Stimulated activated CD8-positive, alpha-beta memory T cell treated with anti-CD3 and anti-CD28 coated beads, Interleukin-12 subunit alpha, Interleukin-12 subunit beta, amount 100 ng/mL, for 1 hour (primary cell): ENCODE measurements at places on chromosomes 7 and 10.

- no peak for DNase-seq
Observed at GRCh38 chr10:126979311-126979710, 74.1 kb downstream of the DOCK1 start.

DNA sequence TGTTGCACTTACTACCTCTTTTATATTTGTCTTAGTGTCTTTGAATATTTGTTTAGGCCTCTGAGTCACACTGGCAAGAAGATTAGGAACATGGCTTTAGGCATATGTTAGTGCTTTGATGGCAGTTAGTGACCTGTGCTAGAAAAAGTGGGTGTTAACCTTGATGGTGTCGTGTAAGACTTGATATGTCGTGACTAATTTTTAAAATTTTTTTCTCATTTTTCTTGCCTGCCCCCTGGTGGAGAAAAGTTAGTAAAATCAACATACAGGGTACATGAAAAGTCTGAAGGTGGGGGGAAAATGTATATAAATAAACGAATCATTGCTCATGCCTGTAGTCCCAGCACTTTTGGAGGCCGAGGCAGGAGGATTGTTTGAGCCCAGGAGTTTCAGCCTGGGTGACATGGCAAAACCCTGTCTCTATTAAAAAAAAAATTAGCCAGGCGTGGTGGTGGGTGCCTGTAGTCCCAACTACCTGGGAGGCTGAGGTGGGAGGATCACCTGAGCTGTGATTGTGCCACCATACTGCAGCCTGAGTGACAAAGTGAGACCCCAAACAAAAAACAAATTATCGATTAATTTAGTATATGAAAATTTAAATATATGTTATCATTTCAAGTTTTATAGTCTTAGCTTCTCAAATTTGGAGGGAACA lies 44.6 kb downstream of the TAX1BP1 start:
- DNase-seq, result no peak

GRCh38 chr10:113939212-113939860 lies 84.9 kb downstream of the NHLRC2 start:
- DNase-seq, result no peak

- DNase-seq, result no peak
Observed at GRCh38 chr10:130364631-130365411, 228.6 kb downstream of the GLRX3 start.

- no peak for DNase-seq
Observed at GRCh38 chr10:31758495-31758894, 170.1 kb downstream of the ARHGAP12 start.

DNA sequence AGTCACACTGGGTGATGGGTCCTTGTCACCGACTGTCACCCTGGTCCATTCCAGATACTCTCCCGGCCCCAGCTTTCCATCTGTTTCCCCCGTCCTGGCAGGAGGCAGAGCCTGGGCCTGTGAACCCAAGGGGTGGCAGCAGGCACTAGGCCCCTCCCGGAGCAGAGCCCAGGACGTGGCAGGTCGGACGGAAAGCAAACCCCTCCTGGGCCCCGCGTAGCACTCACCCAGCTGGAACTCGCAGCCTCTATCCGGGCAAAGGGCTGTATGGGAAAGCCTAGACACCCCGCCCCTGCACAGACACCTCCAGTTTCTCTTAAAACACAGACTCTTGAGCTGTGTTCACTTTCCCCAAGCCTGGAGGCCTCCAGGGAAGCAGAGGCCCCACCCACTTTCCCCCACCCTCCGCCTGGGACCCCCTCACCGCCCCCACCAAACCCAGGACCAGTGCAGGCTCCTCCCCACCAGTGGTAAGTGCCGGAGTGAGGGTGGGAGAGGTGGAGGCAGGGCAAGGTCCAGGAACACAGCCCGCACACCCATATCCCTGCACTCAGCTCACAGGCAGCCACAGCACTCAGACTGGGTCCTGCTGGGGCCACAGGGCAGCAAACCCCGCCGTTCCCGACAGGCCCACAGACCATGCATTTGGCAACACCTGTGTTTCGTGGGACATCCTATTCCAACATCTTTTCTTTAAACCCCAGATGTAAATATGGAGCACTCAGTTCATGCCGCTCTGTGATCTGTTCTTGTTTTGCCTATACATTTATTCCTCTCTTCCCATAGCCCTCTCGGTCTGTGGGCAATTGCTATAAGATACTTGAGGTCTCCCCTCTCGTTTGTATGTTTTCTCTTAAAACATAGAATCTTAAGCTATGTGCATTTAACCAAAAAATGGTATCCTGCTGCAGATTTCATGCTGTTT lies 98.2 kb upstream of the PDGFA start:
- no peak for DNase-seq
